ENCODE measurements at places on chromosomes 4 and X. TPM values are rescaled to one million over a fixed set of nuclear protein-coding genes. Genes with fewer than 3 reads are reported as not detected.
A peak's percentile ranks its signal among the peaks of the same experiment; 100 is the strongest.

UGT2B15 gene
- not detected for total RNA-seq

EGFL6 gene
- not detected for total RNA-seq

SERTM2 gene
- total RNA-seq, result not detected

- DNase-seq, result peak; percentile 63
These were observed 40.4 kb downstream of the PPA2 start for GRCh38 chr4:105433421-105433820.

- DNase-seq, result no peak
These were observed 80.4 kb downstream of the LDB2 start for GRCh38 chr4:16818005-16818404.

DNA sequence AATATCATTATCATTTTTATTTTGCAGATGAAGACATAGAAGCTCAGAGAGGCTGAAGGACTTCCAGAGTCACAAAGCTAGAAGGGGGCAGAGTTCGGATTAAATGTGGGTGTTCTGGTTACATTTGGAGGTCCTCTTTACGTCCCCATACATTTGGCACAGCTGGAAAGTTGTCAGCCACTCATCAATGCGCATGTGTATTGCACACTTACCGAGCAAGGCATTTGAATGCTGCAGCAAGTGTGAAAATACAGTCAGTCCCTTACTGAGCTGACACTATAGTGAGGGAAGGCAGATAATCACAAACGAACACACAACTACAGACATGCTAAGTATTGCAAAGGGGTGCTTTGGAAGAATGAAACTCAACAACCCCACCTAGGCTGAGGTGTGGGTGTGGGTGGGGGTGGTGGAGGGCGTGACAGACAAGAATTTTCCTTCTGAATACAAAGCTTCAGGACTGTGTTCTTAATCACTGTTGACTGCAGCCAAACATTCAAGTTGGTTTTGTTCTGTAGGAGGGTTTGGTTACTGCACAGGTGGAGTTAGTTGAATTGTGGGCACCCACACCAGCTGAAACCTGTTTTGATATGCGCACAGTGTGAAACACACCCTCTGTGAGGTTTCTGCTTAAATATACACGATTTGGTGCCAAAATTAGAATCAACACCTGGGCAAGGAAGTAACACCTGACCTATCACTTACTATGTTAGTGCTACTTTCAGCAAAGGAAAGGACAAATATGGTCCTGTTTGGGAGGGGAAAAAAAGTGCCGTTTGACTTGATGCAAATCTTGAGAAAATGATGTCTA is 72.4 kb downstream of the COQ2 start:
- no peak for DNase-seq

GRCh38 chr4:71709961-71710360 is 73.9 kb downstream of the GC start:
- DNase-seq, result no peak
